ENCODE measurements at places on chromosomes 7 and 10.

- DNase-seq = no peak
Observed at GRCh38 chr10:66187053-66187733, 738.6 kb upstream of the LRRTM3 start.

DNA sequence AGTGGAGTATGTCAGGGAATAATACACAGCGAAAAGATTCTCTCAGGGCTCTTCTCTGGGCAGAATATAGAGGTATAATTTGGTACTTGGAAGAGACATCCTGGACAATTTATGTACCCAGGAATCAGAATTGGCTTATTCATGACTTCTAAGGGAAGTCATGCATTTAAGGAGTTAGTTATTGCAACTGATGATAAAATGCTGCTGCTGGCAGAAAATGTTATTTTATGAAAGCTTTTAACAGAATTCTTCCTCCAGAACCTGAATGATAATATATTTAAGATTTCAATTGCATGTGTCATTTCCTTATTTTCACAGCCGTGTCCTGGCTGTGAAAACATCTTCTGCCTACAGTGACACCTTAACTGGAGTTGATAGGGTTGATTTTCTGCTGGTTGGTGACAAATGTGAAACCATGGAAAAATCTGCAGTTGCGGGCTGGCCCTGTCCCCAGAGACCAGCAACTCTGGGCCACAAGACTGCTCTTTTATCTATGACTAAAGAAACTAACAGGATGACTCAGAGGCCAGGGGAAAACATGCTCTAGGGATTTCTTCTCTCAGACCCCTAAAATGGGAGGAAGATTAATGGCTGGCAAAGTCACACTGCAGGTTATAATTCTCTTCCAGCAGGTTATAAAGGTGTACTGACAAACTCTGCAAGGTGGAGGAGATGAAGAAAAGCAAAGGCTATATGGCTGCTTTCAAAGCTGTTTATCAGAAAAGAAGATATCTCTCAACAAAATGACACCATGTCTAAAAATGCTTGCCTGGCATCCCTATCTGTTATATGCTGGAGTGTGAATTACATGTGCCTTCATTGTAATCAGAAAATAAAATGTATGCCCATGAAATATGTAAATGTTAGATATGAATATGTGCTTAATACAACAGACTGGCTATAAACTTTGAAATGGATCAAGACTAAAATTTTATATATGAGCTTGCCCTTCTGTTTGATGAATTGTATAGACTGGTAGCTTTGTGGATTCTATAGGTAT lies 12.1 kb upstream of the TRUB1 start:
- no peak for DNase-seq

DNA sequence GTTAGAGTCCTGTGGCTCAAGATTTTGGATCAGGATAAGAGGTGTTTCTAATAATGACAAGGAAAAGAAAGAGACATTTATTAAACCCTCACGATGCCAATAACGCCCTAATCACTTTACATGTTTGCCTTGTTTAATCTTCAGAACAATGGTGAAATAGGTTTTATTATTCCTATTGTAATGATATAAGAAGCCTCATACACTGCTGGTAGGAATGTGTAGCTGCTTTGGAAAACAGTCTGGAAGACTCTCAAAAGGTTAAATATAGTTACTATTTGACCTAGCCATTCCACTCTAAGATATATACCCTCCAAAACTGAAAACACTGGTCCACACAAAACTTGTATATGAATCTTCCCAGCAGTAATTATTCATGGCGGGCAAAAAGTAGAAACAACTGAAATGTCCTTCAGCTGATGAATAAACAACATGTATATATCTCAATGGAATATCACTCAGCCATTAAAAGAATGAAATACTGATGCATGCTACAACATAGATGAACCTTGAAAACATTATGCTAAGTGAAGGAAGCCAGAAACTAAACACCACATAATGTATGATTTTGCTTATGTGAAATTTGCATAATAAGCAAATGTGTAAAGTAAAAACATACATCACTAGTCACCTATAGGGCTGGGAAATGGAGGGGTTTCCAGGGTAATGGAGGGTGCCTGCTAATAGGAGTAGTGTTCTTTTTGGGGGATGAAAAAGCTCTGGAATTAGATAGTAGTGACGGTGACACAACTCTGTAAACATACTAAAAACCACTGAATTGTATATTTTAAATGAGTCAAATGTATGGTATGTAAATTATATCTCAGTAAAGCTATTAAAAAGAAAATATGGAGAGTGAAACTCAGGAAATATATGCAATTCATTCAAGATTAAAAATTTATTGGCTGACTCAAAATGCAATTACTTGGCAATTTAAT lies 76.9 kb upstream of the ANK3 start:
- no peak for DNase-seq

- no peak for DNase-seq
Observed at GRCh38 chr10:131729938-131730660, 170.7 kb upstream of the PPP2R2D start.

GRCh38 chr7:83452256-83452655 lies 196.7 kb downstream of the SEMA3E start:
- no peak for DNase-seq

DNA sequence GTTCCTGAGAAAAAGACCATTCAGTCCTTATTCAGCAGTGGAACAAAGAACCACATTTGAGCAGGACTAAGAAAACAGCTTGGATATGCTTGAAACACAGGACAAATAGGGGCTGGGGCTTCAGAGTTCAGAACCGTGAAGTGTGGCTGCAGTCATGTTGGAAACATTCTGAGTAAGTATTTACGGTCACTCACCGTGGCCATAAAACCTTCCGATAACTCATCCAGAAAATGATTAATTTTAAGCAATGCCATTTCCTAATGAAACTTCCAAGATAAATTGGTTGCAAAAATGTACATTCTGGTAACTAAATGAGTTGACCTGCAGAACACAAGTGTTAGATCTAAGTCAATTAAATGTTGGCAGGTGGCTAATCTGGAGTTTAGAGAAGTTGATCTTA lies 279.2 kb downstream of the CXCL12 start:
- no peak for DNase-seq

GRCh38 chr10:22620140-22620857 lies 94.1 kb downstream of the PIP4K2A start:
- DNase-seq = no peak

DNA sequence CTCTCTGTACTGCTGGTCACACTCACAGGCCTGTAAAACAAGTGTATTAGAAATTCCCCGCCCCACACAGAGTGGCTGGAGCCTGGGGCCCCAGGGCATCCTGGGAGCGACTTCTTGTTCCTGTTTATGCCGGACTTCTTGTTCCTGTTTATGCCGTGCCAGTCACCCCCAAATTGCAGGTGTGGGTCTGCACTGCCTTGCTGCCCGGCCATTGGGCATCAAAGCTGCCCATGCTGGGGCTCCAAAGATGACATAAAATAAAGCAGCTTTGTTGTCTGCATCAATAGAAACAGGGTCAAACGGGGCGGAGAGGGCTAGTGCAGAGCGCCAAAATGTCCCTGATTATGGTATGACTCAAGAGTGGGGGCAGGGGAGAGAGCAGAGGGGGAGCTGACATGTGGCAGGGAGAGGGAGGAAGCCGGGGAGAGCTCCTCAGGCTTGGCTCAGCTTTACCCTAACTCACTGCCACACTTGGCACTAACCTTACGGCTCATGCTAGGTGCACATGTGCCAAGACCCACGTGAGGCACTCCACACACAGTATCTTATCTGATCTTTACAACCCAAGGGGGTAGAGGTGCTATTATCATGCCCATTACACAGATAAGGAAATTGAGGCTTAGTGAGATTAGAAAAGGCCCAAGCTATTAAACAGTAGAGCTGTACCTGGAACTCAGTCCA lies 98.4 kb downstream of the PIP4K2A start:
- peak; percentile 85 for DNase-seq

GRCh38 chr10:87841186-87841585 lies 22.1 kb downstream of the KLLN start:
- DNase-seq = no peak

- DNase-seq = no peak
Observed at GRCh38 chr10:18104223-18104872, 35.9 kb upstream of the CACNB2 start.

DNA sequence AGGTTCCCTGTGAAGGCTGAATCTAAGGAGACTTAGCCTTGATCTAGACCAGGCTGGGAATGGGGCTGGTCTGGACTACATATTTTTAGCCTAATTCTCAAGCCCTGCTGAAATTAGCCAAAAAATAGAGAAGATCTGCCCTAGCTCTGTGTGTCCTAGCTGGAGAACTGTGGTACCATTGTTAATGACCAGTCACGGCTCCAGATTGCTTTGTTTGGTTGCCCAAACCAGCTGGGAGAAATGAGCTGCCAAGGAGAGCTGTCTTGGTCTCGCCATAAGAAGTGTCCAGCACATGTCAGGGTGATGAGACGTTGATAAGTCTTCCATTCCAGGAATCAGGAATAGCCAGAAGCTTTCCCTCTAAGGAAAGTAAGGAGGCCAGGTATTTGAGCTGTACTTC lies 20.7 kb downstream of the GBX1 start:
- peak; percentile 67 for DNase-seq

- DNase-seq = no peak
Observed at GRCh38 chr10:132149271-132149670, 37.5 kb upstream of the DPYSL4 start.

DNA sequence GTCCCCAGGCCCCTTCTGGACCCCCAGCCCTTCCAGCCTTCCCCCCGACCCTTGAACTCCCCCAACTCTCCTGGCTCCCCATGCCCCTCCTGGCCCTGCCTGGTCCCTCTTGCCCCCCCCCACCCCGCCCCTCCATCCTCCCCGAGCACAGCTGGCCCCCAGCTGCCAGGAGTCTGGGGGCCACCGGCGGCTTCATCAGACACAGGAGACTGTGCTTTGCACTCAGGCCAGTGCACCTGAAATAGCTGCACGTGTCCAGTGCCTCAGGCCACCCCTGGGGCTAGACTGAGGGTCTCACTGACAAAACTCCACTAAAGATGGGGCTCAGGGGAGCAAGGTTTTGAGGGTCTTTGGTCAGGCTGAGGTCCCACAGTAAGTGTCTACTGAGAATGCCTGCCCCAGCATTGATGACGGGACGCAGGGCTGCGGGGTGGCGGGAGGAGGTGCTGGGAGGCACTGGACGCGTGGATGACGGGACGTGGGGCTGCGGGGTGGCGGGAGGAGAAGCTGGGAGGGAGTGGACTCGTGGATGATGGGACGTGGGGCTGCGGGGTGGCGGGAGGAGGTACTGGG lies 6.5 kb downstream of the FOXL3 start:
- DNase-seq = no peak

DNA sequence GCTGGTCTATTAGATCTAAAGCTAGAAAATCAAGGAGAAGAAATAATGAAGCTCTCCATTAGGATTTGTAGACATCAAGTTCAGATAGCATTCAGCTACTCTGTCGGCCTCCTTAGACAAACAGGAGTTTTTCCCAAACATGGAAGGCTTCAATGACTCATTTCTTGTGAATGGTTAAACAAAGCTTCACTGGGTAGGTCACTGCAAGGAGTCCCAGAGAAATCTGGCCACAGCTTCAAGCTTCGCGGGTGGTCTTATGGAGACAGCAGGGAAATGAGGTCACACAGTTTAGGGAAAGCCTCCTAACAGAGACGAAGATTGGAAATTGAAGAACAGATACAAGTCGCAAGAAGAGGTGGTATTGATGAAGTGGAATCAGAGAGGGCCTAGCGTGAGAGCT lies 22.6 kb upstream of the LRRC72 start:
- DNase-seq = no peak

GRCh38 chr10:15960277-15960676 lies 100.0 kb upstream of the MINDY3 start:
- no peak for DNase-seq

DNA sequence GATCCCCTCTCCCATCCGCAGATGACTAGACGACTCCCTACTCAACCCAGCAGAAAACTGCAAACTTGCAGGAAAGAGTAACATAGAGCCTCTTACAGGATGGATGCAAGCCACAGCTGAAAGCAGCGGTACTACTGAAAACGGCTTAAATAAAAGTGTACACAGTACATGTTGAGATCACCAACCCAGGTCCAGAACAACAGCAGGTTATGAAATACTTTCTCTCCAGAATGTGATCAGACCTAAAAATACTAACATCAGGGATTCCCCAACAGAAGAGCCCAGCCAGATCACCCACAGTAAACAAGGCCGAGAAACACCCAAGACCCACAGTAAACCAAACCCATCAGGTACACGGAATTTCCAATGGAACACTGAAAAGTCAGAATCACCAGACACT lies 13.2 kb downstream of the ATE1 start:
- no peak for DNase-seq

GRCh38 chr7:123367031-123367430 lies 167.3 kb upstream of the SLC13A1 start:
- peak; percentile 10 for DNase-seq

- DNase-seq = no peak
Observed at GRCh38 chr10:1107679-1108078, 51.5 kb downstream of the WDR37 start.

DNA sequence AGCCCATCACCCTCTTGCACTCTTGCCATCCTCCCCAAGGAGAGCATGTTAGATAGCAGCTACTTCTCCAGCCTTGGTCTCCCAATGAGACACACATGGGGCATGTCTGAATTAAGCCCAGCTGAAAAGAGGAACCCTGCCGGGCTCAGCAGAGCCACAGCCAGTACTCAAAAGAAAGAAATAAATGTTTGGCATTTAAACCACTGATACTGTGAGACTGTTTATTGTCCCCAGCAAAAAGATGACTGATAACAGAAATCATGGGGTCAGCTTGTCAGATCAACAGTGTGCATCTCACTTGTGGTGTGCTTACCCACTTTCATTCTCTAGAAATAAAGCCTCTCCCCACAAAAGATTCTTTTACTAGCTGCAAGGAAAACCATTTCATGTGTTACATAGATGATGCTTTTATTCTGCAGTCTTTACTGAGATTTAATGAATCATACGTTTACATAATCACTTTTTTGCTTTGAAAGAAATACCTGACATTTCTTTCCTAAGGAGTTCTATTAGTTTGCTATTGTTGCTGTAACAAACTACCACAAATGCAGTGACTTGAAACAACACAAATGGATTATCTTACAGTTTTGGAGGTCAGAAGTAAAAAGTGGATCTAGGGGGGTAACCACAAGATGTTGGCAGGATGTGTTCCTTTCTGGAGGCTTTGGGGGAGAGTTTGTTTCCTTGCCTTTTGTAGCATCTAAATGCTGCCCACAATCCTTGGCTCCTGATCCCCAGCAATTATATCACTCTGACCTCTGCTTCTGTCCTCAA lies 20.9 kb downstream of the ANKRD7 start:
- no peak for DNase-seq

DNA sequence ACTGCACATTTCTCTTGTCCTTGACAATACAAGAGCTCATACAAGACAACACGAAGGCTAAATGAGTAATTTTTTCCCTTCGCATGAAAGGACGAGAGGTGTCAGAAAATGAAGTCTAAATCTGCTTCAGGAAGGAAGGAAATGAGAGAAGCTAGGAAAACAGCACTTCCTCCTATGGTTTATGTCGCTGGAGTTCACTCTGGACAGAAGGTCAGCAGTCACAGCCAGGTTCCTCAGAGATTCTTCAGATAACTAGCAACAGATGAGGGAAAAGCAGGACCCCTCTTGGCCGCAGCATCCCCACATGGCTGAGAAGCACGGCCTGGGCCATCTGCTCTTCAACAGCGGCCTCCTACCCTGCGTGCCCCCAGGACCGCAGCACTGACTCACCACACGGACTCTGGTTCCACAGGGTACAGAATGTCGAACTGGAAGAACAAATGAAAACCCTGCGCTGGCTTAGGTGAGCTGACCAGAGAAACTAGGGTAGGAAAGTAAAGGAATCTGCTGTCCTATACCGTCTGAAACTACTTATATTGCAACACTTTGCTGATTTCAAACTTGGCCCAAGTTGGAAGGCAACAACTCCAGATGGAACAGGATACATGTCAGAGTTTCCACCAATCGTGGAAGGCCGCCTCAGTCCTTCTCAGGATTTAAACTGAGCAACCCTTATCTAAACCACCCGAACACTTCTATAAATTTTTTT lies 26.3 kb downstream of the DNMBP start:
- no peak for DNase-seq
